ENCODE measurements at places on chromosomes 5 and 9. TPM values are rescaled to one million over a fixed set of nuclear protein-coding genes. Genes with fewer than 3 reads are reported as not detected.

- no peaks in the 10 kb centered on the region for H3K27me3 ChIP-seq
- H3K36me3 ChIP-seq: no peaks in the 10 kb centered on the region
- H3K4me1 ChIP-seq: no peaks in the 10 kb centered on the region
- H3K27ac ChIP-seq: no peak overlapping the region
- DNase-seq: no peak
These were observed 1233.8 kb upstream of the WWC1 start for GRCh38 chr5:167057665-167058064.

GRCh38 chr5:17329571-17329970, 112.1 kb downstream of the BASP1 start:
- no peak overlapping the region for H3K4me3 ChIP-seq
- no peak for DNase-seq
- no peaks in the 10 kb centered on the region for H3K4me1 ChIP-seq
- H3K36me3 ChIP-seq: no peaks in the 10 kb centered on the region

Gene SOWAHA
- 0.20 TPM for total RNA-seq

Gene BSPRY
- total RNA-seq: 5.1 TPM

DNA sequence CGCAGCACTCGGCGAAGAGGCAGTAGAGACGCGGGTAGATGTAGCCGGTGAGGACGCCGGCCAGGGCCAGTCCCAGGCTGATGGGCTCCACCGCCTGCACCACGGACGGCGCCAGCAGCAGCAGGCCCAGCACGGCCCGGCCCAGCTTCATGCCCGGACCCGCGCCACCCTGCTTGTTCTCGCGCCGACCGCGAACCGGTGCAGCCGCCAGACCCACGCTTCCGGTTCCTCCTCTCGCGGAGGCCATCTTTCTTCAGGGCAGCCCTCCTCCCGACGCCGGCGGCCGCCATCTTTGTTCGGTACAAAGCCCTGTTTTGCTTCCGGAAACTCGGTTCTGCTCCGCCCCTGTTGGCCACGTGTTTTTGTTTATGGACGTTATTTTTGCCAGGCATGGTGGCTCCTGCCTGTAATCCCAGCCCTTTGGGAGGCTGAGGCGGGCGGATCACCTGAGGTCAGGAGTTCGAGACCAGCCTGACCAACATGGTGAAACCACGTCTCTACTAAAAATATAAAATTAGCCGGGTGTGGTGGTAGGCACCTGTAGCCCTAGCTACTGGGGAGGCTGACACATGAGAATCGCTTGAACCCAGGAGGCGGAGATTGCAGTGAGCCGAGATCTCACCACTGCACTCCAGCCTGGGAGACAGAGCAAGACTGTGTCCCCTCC, at the start of gene TOR1A:
Gene TOR1A, minus strand, starts transcription at position 202 of the 667 bp plus-strand sequence. Its CDS starts 51 bp downstream, at position 151.
- no peaks in the 10 kb centered on the region for H3K4me1 ChIP-seq
- H3K36me3 ChIP-seq: peaks cover 42% of the 10 kb centered on the region
- DNase-seq: peak; percentile 96
- peak within 1 kb of the TSS; percentile 77 for H3K4me3 ChIP-seq
- H3K27ac ChIP-seq: no peak within 1 kb of the TSS

DNA sequence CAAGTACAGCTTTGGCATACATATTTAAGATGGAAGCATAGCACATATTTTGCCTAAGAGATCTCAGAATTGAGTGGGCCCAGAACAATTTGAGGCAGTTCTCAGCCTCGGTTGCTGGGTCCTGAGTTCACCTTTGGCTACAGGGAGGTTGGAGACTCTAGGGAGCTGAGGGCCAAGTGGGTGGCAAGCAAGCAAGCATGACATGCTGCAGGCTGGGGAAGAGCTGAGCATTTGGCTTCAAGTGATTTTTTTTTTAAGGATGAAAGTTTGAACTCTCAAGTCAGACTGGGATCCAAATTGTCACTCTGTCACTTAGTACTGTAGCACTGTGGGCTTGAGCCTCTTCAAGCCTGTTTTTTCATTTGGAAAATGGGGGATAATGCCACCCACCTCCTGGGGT, 160.5 kb downstream of the MED27 start:
- DNase-seq: no peak
- H3K27me3 ChIP-seq: no peaks in the 10 kb centered on the region

Gene PLAC8L1
- 0.64 TPM for total RNA-seq

- DNase-seq: no peak
- no peak overlapping the region for H3K27ac ChIP-seq
- H3K36me3 ChIP-seq: no peaks in the 10 kb centered on the region
- H3K27me3 ChIP-seq: no peaks in the 10 kb centered on the region
These were observed 357.4 kb upstream of the CCNH start for GRCh38 chr5:87770016-87770570.

Gene AFF4
- 68.1 TPM for total RNA-seq

Gene ZNF608
- total RNA-seq: 63.7 TPM

GRCh38 chr5:16364910-16365309, 100.7 kb downstream of the ZNF622 start:
- no peaks in the 10 kb centered on the region for H3K4me1 ChIP-seq
- H3K4me3 ChIP-seq: no peak overlapping the region
- H3K27ac ChIP-seq: no peak overlapping the region

GRCh38 chr5:32600054-32600622, 14.8 kb downstream of the SUB1 start:
- H3K36me3 ChIP-seq: peaks cover 84% of the 10 kb centered on the region
- H3K4me3 ChIP-seq: no peak overlapping the region
- no peak overlapping the region for H3K27ac ChIP-seq
- no peak for DNase-seq
- H3K4me1 ChIP-seq: no peaks in the 10 kb centered on the region
- H3K27me3 ChIP-seq: no peaks in the 10 kb centered on the region

Gene PCDHB16
- 8.0 TPM for total RNA-seq

Gene SLC34A1
- total RNA-seq: not detected

DNA sequence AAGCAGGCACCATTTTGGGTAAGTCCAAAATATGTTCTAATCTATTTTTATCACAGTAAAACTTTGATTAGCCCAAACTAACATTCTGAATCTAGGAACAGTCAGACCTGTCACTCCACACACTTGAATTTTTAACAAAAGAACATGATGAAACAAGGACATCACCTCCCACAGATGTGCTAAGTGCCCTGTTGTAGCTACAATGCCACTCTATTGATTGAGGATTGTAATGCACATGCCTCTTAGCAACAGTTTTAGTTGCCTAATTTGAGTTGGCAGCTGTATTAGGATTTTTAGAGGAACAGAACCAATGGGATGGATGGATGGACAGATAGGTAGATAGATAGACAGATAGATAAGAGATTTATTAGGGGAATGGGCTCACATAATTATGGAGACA, 20.3 kb upstream of the RNF20 start:
- peaks cover 9% of the 10 kb centered on the region for H3K4me1 ChIP-seq
- H3K4me3 ChIP-seq: 0 out of 3 replicates have a peak overlapping the region, but pooled peaks have one; percentile 19
- no peak overlapping the region for H3K27ac ChIP-seq
- no peaks in the 10 kb centered on the region for H3K27me3 ChIP-seq
- no peaks in the 10 kb centered on the region for H3K36me3 ChIP-seq

Gene HABP4
- 7.5 TPM for total RNA-seq

Gene DIRAS2
- not detected for total RNA-seq

Gene SERF1A
- total RNA-seq: 16.2 TPM

GRCh38 chr9:117073539-117074341, 341.1 kb downstream of the ASTN2 start:
- H3K4me3 ChIP-seq: no peak overlapping the region
- no peak overlapping the region for H3K27ac ChIP-seq

Gene CCL21
- total RNA-seq: not detected

Gene PCDHB15
- total RNA-seq: 7.0 TPM

Gene KLHL3
- total RNA-seq: 12.8 TPM

DNA sequence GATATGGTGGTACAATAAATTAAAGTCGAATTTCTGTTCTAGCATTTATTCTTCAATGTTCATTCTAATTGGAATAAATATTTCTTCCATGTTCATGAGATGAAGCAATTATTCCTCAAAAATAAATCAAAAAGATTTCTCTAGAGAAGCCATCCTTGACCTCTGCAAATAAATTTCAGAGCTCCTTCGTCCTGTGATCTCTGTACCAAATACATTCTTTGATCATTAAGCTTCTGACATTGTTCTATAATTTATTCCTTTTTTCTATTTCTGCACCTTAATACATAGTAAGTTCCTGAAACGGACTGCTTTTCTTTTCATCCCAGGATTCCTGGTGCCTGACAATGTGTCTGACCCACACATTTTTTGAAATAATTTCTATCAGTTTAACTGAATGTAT, 1039.3 kb upstream of the TYRP1 start:
- no peaks in the 10 kb centered on the region for H3K36me3 ChIP-seq
- H3K27ac ChIP-seq: no peak overlapping the region
- H3K4me1 ChIP-seq: no peaks in the 10 kb centered on the region
- no peak overlapping the region for H3K4me3 ChIP-seq

- no peaks in the 10 kb centered on the region for H3K36me3 ChIP-seq
- H3K27ac ChIP-seq: no peak overlapping the region
- no peaks in the 10 kb centered on the region for H3K27me3 ChIP-seq
- no peaks in the 10 kb centered on the region for H3K4me1 ChIP-seq
- H3K4me3 ChIP-seq: no peak overlapping the region
These were observed 68.6 kb upstream of the MAP3K1 start for GRCh38 chr5:56746553-56747339.

Gene LCN15
- not detected for total RNA-seq

Gene PRR16
- total RNA-seq: 0.13 TPM

DNA sequence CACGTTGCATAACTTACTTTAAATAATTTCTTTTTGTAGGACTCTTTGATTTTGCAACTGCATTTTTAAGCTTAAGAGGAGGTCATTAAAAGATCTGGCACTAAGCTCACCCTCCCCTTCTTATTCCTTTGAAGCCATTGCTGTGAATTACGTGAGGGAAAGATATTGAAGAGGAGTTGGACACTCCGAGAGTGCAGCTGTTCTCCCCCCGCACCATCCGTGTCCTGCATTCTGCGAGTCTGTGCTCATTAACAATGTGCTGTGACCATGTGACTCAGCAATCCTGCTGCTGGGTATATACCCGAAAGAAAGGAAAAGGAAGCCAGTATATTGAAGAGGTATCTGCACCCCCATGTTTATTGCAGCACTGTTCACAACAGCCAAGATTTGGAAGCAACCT, 40.0 kb downstream of the NXNL2 start:
- H3K4me3 ChIP-seq: no peak overlapping the region
- H3K4me1 ChIP-seq: no peaks in the 10 kb centered on the region
- no peak for DNase-seq
- no peak overlapping the region for H3K27ac ChIP-seq
- no peaks in the 10 kb centered on the region for H3K36me3 ChIP-seq

DNA sequence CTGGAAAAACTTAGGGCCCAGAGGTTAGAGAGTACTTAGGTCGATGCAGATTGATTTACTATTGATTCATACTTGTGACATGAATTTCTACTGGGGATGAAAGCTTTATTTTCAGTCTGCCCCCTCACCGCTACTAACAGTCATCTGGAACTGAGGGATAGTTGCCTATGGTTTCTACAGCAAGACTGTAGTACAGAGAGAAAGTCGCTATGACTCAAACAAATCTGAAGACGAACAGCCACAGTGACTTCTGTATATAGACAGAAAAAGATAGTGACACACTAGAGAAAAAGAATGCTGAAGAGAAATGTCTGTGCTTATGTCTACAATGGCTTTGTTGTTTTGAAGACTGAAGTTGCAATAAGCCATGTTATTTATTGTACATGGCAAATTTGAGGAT, 17.3 kb downstream of the OR13D1 start:
- no peaks in the 10 kb centered on the region for H3K4me1 ChIP-seq
- no peak overlapping the region for H3K4me3 ChIP-seq
- H3K27me3 ChIP-seq: no peaks in the 10 kb centered on the region
- H3K27ac ChIP-seq: no peak overlapping the region
- no peak for DNase-seq

DNA sequence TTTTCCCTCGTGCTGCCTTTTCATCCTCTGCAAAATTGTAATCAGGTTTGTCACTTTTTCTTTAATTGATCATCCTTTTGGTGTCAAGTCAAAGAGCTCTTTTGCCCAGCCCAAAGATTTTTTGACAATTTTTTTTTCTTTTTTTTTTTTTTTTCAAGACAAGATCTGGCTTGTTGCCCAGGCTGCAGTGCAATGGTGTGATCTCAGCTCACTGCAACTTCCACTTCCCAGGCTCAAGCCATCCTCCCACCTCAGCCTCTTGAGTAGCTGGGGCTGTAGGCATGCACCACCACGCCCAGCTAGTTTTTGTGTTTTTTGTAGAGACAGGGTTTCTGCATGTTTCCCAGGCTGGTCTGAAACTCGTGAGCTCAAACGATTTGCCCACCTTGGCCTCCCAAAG, 36.7 kb downstream of the CDK7 start:
- no peak overlapping the region for H3K4me3 ChIP-seq
- H3K27me3 ChIP-seq: no peaks in the 10 kb centered on the region
- H3K4me1 ChIP-seq: no peaks in the 10 kb centered on the region
- H3K36me3 ChIP-seq: peaks cover 66% of the 10 kb centered on the region
- DNase-seq: no peak

Gene TMEM215
- total RNA-seq: 0.33 TPM

Gene TMEM252
- not detected for total RNA-seq

DNA sequence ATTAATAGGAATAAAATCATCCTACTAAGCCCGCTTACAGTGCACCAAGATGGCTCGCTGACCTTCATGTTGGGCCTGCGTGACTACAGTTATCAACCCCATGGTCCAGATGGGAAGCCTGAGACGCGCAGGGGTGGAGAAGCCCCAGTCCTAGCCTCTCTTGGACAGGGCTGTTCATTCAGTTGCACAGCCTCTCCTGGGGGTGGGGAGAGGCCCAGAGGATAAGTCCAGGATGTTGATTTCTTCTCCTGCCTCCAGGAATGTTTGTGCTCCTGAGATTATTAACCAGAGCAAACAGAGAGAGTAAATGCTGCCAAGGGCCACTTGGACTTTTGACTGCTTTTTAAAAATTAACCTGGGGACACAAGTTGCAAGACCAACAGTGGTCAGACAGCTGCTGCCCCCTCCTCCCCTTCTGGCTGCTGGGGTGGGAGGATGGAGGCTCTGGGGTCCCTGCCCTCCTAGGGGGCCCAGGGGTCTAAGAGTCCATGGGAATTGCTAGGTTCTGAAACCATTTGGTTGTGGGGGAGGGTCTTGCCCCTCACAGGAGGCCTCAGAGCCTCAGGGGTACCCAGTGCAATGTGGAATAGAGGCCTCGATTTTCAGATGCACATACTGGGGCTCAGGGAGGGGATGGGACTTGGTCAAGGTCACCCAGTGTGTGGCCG, 2.8 kb upstream of the AMBP start:
- no peaks in the 10 kb centered on the region for H3K36me3 ChIP-seq
- DNase-seq: peak; percentile 8
- no peak overlapping the region for H3K4me3 ChIP-seq

Gene SLC1A3
- 18.6 TPM for total RNA-seq

DNA sequence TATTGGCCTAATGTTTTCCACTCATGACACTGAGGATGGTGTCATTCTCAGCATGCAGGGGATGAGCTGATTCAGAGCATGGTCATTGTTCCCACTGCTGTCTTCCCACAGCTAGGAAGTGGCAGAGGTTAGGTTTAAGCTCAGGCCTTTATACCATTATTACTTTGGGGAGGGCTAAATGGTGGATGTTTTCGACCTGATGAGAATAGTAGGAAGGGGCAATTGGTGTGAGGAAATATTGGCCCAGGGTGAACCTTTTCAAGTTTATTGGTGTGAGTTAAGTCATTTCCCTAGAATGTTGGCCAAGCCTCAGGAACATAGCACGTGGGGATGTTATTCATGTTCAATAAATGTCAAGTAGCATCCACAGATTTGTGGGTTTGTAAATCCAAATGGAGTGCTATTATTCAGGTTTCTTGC, 59.6 kb downstream of the ARHGAP26 start:
- no peak overlapping the region for H3K27ac ChIP-seq
- no peak for DNase-seq
- peaks cover 5% of the 10 kb centered on the region for H3K4me1 ChIP-seq
- no peaks in the 10 kb centered on the region for H3K27me3 ChIP-seq
- H3K36me3 ChIP-seq: no peaks in the 10 kb centered on the region
